ENCODE measurements at places on chromosomes 5 and 9.

DNA sequence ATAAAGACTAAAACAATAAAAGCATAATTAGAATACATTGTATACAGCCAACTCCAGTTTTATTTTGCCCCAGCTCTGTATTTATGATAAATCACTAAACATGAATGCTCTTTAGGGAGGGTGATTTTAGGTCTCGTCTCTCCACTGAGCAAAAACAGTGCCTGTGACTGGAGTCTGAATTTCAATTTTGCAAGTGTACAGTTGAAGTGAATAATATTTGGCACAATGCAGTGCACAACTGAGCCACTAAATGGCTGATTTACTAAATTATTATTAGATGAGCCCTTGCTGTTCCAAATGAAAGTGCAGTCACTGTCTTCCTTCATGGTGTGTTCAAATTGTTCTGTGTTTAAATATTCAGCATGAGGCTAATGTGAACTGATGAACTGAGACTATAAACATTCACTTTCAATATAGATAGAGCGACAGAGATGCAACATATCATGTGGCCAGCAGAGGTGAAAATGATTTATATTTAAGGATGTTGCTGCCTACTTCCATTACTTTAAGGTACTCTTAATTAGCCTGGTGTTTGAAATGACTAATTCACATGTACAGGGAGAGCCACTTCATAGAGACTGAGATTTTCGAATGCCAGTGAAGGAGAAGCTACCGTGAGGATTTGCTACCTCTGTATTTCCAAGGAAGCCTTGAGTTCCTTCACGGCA, 375.1 kb downstream of the EBF1 start:
- no peak for DNase-seq

GRCh38 chr9:103755986-103756385, 338.1 kb upstream of the SMC2 start:
- no peak for DNase-seq

DNA sequence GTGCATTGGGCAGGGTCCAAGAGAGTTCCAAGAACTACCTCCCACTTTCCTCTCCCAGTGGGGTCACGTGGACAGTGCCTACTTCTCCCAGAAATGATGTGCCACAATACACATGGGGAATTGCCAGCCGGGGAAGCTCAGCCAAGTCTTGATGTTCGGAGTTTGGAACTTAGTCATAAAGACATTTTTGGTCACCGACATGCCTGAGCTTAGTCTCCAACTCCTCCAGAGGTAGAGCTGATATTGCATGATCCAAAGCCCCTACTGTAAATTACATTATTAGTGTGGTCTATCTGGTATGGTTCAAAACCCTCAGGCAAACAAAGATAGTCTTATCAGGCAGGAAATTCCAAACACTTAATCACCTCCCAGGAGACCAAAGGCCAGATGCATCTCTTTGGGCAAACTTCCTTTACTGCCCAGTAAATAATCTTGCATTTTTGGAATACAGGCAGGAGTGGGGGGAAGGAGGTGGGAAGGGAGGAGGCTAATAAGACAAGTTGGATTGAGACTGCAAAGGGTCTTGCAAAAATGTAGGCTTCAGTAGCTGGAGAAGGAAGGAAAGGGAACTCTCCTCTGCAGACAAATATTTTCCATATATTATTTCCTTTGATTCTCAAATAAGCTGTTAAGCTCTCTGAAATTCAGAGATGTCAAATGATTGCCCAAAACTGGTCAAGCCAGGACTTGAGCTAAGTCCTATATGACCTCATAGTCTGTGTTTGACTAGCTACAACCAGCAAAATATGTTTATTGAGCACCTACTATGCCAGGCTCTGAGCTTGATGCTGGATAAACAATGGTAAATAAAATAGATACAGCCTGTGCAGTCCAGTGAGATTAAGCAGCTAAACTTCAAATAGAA, 99.4 kb downstream of the DRD1 start:
- DNase-seq, result no peak

DNA sequence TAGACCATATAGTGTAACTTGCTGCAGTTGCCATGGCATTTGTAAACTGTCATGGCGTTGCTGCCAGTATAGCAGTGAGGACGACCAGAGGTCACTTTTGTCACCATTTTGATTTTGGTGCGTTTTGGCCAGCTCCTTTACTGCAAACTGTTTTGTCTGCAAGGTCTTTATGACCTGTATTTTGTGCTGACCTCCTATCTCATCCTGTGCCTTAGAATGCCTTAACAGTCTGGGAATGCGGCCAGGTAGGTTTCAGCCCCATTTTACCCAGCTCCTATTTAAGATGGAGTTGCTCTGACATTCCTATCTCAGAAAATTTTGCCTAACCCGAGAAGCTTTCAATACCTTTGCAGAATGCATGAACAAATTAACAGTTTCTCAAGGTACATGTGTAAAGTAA, 914.4 kb upstream of the ACO1 start:
- no peak for DNase-seq

DNA sequence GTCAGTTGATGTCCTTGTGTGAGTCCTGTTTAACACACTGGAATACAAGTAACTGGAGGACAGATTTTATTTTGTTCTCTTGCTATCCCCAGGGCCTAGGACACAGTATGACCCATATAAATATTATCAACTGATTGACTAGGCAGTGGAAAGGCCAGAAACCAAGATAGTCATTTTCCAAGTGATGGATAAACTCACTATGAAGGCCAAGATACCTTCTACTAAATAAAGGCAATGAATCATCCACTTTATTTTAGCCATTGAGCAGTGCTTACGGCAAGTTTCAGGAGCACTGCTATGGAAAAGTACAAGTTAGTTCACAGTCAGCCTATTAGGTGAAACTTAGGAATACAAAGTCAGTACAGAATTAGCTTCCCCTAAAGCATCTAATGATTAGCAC, 153.2 kb downstream of the SEMA5A start:
- no peak for DNase-seq

DNA sequence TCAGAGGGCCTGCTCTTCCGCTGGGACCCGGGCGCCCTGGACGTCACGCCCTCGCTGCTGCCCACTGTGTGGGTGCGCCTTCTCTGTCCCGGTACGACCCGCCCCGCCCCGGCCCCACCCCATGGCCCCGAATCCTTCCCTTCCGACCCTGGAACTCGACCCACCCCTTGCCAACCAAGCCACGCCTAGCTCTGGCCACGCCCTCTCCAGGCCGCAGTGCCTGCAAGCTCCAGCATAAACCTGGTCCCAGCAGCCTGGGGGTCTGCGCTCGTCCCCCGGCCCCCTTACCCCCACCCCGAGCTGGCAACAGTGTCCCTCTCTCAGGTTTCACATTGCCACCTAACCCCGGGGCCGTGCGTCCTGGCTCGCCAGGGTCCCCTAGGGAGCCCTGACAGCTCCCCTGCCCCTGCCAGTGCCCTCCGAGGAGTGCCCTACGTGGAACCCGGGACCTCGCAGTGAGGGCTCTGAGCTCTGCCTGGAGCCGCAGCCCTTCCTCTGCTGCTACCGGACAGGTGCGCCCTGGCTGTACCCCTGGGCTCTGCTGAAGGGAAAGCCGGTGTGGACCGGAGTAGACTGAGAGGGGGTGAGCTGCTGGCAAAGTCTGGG, 3.4 kb downstream of the ADGRD2 start:
- no peak for DNase-seq

DNA sequence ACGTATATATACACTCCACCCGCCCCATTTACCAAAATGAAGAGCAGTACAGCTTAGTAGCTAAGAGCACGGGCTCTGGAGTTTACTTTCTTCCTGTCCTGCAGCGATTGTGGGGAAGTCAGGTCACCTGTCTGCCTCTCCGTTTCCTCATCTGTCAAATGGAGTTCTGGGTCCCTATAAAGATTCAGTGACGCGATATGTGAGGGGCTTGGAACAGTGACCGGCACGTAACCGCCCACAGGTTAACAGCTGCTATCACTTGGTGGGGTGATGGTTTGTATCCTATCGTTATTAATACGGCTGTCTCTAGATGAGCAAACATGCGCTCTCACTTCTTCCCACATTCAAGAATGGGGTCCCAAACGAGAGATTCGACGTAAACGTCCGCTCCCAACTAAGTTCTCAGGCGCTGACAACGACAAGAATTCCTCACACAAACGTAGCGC, 426 bp downstream of the FAM114A2 start:
- DNase-seq, result no peak

DNA sequence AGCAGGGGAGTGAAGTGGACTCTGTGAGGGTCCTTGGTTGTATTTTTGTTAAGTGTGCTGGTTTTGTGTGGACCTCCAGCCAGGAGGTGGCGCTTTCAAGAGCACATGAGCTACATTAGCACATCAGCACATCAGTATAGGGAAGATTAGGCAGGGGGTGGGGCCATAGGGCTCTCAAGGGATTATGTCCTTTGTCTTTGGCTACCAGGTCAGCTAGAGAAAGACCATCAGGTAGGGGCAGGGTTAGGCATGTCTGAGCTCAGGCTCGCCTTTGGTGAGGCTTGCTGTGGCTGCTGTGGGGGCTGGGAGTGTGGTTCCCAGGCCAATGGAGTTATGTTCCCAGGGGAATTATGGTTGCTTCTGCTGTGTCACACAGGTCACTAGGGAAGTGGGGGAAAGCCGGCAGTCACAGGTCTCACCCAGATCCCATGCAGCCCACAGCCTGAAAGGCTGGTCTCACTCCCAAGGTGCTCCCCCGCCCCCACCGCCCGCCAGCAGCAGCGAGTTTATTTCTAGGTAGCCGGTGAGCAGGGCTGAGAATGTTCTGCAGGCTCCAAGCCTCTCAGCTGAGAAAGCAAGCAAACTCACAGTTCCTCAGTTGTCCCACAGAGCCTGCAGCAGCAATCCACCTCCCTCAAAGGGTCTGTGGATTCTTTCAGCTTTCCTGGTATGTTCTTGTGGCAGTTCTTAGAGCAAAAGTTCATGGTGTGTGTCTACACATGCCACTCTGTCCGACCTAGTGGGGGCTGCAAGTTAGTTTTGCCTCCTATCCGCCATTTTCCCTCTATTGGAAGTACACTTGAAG, 13.7 kb downstream of the OR1J1 start:
- no peak for DNase-seq

DNA sequence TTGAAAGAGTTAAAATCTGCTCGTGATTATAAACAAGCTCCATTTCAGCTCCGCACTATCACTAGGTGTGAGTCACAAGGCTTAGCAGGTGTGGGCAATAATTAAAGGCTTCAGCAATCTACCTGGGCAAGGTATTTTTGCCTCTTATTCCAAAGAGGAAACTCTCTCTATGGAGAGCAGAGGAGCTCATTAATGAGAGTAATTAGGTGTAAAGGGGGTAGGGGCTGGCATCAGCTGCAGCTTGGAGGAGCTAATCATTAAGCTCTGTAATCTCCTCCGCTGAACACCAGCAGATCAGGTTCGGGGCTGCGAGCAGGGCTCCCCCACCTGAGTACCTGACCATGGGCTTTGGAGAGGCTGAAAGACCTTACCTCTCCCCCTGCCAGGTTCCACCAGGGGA, 129.2 kb downstream of the CRB2 start:
- DNase-seq, result no peak

DNA sequence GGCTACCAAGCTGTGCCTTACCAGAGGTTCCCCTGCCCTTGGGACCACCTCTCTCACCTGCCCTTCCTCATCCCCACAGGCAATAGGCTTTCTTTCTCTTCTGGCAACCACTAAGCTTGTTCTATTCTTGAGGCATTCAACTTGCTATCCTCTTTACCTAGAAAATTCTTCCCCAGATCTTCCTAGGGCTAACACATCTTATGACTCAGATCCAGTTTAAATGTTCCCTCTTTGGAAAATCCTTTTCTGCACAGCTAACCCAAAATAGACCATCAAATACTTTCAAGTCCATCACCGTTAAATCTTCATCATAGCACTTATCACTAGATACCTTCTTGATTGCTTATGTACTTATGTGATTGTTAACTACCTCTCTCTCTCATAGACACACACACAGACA, 93.7 kb downstream of the ENC1 start:
- no peak for DNase-seq

GRCh38 chr9:113616621-113617496, 153.3 kb downstream of the RGS3 start:
- no peak for DNase-seq

- no peak for DNase-seq
These were observed 6.2 kb downstream of the ZER1 start for GRCh38 chr9:128765499-128765898.

DNA sequence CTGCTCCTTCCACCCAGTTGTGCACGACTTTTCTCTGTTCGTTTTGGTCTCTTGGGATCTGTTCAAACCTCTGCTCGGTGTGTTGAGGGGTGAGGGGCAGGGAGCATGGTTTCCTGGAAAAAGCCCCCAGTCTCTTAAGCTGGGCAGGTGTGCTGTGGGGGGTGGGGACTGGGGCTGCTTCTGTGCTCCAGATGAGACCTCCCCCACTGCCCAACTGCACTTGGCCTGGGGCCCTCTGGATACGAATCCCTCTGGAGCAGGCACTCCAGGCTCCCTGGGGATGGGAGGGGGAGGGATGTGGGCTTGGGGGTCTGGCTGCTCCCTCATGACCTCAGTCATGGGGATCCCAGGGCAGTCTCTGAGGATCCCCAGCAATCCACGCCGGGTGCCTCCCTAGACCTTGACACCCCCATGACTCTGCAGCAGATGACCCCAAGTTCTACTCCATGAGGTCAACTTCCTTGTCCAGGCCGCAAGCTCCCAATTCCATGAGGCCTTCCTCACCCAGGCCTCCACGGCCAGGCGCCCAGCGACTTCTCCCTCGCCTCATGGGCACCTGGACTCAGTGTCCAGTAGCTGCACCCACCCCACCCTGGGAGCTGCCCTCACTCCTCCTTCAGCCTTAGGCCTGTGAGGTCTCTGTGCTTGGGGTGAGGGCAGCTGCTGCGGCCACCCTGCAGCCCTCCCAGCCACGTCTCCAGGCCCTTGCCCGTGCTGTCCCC, 5.9 kb upstream of the AHRR start:
- no peak for DNase-seq

DNA sequence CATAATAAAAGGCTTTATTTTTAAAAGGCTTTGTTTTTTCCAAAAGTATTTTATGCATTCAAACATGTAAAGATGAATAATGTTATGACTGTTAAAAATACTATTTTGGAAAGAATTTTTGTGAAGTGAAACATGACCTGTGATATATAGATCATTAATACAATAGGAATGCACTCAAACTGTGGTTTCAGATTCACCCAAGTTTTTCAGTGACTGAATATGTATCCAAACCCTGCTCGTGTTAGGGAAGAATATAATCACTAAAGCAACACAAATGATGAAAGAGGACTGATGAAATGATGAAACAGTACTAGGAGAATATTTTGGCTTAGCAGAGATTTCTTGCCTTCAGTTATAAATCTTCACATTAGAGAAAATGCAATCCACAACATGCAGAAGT, 278.0 kb downstream of the ADAMTS6 start:
- no peak for DNase-seq

DNA sequence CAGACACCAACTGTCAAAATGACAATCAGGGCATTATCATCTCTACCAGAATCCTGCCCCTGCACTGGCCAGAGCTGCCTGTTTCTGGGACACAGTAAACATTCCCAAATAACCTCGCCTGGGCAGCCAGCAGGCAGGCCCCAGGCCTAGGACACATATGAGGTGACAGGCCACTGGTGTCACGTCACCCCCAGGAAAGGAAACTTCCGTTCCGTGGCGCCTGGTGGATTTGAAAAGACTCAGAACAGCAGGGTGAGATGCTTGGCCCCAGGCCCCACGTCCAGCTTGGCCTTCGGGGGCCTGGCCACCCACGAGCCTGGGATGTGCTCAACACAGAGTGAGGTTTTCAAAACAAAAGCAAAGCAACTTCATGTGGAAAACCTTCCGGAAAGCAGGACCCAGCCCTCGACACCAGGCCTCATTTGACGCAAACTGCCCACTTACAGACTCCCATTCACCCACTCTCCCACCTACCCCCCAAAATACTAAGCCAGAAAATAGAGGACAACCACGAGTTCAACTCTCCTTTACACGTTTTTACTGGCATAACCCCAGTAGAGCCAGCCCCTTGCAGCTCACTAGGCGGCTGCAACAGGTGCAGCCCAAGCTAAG, 1.2 kb downstream of the SEMA4D start:
- DNase-seq, result no peak

GRCh38 chr5:96468956-96469355, 35.9 kb upstream of the PCSK1 start:
- no peak for DNase-seq
